ENCODE measurements at places on chromosomes 1 and 21.

- no peak for DNase-seq
Measured at GRCh38 chr1:88890791-88891317, 513 bp downstream of the GTF2B start.

DNA sequence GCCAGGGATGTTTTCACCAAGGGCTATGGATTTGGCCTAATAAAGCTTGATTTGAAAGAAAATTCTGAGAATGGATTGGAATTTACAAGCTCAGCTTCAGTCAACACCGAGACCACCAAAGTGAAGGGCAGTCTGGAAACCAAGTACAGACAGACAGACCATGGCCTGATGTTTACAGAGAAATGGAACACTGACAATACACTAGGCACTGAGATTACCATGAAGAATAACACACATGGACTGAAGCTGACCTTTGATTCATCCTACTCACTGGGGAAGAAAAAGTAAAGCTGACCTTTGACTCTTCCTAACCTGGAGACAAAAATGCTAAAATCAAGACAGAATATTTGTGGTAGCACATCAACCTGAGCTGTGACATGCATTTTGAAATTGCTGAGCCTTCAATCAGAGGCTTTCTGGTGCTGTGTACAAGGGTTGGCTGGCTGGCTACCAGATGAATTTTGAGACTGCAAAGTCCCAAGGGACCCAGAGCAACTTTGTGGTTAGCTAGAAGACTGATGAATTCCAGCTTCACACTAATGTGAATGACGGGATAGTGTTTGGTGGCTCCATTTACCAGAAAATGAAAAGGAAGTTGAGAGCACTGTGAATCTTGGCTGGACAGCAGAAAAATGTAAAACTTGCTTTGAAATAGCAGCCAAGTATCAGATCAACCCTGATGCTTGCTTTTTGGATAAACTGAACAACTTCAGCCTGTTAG is 190.4 kb upstream of the KCTD3 start:
- no peak for DNase-seq

DNA sequence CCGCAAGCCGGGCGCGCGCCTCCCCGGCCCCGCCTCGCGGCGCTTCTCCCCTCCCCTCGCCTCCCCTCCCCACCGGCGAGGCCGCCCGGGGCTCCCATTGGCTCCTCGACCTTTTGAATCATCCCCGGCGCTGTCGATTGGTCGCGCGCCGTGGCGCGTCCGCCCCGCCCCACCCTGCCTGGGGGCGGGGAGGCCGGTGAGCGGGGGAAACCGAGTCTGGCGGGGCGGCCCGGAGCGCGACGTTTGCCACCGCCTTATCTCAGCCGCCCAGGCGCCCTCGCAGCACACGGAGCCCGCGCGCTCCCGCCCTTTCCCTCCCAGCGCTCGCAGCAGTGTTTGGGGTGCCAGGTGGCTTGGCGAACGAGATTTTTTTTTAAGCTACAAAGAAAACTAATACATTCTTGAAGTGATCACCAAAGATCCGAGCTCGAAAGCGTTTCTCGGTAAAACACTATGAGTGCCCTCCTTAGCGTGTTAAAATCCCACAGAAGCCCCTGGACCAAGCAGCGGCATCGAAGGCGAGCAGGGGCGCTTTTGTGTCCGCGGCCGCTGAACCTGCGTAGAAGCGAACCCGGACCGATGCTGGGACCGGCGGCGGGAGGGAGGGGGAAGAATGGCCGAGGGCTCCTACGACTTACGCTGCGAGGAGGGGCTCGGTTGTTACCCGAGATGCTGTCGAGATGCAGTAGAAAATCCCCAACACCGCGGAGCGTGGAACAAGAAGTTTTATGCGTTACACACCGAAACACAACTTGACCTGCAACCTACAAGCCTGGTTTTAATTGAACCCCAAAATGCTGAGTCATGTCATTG is 436 bp upstream of the LBR start:
- peak; percentile 95 for DNase-seq

DNA sequence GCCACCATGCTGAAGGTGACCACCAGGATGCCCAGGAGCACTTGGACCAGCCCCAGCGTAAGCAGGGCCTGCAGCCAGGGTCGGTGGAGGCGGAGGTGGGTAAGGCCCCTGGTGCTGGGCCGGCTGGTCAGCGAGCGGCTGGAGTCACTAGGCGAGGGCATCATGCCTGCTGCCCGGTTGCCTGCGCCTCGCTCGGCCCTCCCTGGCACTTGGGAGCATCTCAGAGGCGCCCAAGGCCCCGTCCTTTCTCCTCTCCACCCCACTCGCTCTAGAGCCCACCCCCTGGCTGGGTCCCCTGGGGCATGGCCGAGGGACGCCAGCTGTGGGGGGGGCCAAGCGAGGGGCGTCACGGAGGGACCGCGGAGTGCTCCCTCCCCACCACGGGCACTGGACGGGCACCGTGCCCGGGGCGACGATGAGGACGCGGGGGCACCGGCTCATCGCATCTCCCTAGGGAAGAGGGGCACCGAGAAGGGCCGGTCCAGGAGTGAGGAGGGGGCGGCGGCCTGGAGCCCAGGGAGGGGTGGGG is 505 bp downstream of the ENTREP3 start:
- no peak for DNase-seq

DNA sequence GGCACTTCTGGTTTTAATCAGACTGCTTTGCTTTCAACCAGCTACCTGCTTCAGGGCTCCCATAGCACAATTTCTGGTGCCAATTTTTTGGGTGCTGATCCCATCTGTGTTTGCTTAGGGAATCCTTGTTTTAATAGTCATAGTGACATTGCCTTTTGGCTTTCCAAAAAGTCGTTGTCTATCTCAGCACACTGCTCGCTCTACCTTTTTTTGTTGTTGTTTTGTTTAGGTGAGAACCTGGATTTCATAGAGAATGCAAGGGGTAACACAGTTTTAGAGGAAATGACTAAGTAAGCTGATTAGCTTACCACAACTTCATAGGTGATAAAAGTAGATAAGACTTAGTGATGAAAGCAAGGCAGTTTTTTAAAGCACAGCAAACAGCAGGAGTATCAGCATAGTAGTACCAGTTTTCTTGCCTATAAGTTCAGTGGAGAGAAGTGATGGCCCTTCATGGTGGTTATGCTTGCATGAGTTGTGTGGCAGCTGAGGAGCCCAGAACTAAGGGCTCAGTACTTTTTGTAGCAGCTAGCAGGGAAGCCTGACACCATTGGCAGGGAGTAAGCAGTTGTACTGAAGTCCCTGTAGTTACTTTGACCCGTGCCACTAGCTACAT is 31.3 kb downstream of the NEK7 start:
- no peak for DNase-seq

- DNase-seq: no peak
Measured at GRCh38 chr1:3275471-3276340, 178.8 kb upstream of the ARHGEF16 start.

DNA sequence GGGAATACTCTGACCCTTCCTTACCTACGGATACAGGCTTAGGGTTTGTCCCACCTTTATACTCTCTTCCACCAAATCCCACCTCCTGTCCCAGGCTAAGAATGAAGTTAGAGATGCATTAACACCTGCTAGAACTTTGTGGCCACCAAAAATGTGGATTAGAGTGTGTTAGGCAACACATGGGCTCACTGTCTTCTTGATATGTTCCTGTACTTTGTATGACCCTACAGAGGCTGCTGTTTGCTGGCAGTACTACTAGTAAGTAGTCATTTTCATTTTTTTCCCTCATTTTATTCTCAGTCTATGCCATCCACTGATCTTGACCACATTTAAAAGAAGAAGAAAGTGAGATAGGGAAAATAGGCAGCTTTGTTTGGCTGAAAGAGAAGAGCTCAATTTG is 21.0 kb upstream of the TMEM39B start:
- no peak for DNase-seq

- no peak for DNase-seq
Measured at GRCh38 chr1:167003711-167004110, 14.6 kb downstream of the MAEL start.

- DNase-seq: no peak
Measured at GRCh38 chr21:46022551-46023525, 41.3 kb downstream of the COL6A1 start.

DNA sequence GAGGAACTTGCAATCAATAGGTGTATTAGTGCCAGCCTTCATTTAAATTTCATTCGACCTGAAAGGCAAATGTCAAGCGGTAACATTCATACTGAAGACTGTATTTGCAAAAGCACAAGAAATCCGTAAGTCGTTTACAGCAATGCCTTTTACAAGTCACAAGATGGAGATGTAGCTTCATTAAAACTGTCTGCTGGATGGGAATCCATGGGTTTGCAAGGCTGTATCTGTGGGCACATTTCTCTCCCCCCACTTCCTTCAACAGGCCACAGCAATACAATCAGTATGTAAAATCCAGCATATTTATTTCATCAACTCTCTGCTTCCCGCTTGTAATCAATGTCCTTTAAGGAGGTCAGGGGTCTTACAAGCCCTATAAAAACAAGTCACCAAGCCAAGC is 147.1 kb downstream of the SLC45A1 start:
- no peak for DNase-seq

DNA sequence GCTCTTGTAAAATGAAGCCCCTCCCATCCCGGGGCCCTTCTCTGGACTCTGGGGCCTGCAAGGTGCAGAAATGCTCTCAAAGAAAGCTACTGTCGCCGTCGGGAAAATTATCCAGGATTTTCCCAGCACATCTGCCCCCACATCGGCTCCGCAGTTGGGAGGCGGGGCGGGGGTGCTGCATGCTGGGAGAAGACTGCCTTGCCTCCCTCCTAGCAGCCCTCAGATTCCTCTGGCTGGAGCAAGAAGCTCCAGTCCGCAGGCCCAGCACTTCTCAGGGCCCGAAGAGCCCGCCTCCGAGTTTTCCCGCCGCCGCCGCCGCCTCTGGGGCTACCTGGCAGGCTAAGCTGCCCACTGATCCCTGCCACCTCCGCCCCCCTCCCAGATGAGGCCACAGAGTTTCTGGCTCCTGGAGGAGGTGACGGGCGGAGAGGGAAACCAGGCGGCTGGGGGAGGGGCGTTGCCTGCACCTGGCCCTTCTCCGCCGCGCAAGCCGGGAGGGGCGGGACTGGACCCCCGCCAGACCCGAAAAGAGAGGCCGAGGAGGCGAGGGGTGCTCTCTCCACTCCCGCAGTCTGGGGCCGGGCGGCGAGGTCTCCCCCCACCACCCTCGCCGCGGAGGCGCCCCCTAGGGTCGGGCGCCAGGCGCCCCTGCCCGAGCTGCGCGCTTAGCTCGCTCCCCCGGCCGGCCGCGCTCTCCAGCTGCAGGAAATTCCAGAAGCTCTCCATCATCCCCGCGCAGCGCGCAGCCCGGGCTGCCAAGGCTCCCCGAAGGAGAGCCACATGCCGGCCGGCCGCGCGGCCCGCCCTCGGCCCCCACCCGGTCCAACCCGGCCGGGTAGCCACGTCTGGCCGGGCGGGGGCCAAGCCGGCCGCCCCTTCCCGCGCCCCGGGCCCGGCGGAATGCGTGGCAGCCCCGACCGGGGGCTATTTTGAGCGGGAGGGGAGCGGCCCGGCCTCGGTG is 28.8 kb downstream of the AHDC1 start:
- peak; percentile 80 for DNase-seq

DNA sequence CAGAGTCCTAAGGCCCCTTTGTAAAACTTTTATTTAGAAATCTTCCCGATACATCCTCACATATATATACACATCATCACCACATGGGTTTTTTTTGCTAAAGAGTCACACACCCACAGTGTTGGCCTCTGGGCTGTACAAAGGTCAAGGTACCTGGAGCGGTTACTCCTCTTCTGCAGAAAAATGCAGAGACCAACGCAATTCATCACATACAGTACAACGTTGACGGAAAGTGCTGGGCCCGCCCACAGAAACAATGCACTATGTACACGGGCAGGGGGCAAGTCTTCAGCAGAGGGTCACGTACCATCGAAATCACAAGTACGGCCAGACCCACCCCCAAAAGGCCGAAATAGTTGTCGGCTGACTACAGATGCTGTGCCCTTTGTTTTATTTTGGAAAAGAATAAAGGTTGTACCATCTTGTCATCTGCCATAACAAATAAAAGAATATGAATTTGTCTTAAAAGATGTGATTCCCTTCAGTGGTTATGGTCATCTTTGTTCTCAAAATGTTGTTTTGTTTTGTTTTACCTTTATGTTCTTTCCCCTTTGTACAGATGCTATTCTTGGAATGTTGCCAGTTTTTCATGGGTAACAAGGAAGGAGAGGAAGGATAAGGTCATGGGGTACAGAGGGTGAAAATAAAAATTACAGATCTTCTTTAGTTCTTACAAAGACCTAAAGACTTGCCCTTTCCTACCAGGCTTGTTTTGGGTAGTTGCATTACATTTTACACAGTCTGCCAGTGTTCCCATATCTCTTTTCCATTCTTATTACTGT is 15.6 kb downstream of the TAL1 start:
- no peak for DNase-seq

DNA sequence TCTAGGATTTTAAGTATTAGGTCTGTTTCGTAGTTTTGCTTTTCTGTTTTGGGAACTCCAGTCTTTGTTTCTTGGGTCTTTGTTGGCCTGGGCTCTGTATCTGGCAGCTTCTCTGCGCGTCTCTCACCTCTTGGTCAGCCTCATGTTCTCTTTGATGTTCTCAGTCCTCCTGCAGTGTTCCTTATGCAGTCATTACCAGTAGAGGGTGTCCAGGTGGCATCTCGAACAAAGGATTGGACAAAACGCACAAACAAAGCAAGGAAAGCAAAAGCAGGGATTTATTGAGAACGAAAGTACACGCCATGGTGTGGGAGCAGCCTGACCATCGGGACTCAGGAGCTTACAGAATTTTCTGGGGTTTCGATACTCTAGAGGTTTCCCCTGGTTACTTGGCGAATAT is 133.7 kb upstream of the COL6A1 start:
- no peak for DNase-seq

DNA sequence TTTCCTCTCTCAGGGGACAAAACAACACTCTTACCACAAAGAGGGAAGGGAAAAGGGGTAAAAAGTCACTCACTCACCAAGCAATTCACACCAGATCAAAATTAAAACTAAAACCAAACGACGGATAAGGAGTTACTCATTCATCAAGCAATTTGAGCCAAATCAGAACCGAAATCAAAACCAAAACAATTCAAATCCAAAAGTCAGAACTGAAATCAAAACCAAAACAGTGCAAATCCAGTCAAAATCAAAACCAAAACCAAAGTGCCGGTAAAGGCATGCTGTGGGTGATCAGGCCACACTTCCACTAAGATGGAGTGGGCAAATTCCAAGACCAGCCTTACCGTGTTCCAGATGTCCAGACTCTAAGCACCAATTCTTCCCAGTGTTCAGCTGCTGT is 717.9 kb downstream of the AMY1C start:
- no peak for DNase-seq

GRCh38 chr21:35597750-35598339 is 462.5 kb downstream of the SETD4 start:
- DNase-seq: no peak

- peak; percentile 59 for DNase-seq
Measured at GRCh38 chr1:217275655-217276398, 355.1 kb downstream of the GPATCH2 start.

DNA sequence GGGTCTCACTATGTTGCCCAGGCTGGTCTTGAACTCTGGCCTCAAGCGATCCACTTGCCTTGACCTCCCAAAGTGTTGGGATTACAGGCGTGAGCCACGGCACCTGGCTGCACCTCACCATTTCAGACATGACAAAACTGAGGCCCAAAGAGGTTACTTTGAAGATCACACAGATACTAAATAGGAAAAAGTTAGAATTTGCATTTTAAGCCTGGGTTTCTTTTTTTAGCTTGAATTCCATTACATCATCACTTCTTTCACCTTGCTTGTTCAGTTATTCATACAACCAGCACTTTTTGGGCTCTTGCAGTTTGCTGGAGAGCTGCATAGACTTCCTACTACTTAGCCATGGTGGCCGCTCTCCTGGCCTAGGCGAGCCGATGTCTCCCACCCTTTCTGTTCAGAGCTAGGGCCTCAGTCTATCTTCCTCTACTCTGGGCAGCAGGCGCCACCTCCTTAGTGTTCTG is 16.3 kb upstream of the CD2 start:
- no peak for DNase-seq

- no peak for DNase-seq
Measured at GRCh38 chr1:109309347-109309746, 2.5 kb upstream of the MYBPHL start.
